NCI-H187 treated with DMSO at 0.1 percent for 48 hours (cell line): ENCODE measurements at places on chromosomes 5 and 9.

DNA sequence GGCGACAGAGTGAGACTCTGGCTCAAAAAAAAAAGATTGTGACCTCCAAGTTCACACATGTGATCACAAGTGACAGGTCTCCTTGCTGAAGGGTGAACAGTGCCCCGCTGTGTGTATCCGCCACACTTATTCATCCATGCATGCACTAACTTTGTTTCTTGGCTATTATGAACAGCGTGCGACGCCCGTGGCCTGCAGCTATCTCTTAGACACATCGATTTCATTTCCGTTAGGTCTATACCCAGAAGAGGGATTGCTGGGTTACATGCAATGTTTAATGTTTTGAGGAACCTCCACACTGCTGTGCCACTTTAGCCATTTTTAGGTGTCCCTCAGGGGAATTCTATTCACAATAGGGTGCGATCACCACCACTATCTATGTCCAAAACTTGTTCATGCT is 12.1 kb upstream of the EGFL7 start:
- DNase-seq: no peak

DNA sequence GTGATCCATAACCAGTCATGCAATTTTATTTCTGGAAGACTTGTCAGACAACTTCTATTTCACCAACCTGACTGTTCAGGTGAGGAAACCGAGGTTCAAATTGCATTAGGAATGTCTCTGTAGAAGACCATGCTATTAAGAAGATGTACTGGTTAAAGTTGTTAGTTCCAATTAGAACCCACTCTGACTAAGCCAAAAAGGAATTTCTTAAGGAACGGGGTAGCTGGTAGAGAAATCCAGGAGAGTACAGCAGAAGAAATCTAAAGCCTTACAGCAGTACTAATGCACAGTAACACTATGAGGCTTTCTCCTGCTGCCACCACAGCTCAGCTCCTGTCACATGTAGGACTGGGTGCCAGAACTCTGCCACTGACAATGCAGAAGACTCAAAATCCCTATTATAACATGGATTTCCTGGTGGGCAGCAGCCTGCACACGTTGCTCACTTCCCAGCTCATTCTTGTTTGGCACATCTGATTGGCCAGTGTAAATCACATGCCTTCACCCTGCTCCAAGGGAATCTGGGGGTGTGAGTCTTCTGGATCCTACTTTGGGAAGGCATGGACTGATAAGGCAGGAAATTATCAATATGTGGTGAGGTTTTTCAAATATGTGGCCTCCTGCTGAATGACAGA is 37.1 kb downstream of the CAST start:
- DNase-seq: no peak

GRCh38 chr5:113038714-113039113 is 62.1 kb downstream of the DCP2 start:
- no peak for DNase-seq

DNA sequence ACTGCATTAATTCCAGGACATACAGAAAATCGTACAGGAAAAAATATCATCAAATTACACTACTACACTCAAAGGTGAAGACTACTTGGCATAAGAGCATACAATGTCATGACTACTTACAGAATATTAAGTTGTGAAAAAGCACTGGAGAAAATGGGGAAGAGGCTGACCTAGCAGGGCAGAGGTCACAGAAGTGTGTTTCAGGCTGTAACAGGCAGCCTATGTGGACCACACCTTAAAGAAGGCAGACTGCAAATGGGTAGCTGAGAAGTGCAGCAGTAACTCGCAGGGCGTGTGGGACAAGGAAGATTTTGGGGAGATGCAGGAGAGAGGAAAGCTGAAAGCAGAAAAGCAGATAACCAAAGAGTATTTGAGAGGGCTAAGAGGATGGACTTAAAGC is 167.0 kb upstream of the PIK3R1 start:
- no peak for DNase-seq

DNA sequence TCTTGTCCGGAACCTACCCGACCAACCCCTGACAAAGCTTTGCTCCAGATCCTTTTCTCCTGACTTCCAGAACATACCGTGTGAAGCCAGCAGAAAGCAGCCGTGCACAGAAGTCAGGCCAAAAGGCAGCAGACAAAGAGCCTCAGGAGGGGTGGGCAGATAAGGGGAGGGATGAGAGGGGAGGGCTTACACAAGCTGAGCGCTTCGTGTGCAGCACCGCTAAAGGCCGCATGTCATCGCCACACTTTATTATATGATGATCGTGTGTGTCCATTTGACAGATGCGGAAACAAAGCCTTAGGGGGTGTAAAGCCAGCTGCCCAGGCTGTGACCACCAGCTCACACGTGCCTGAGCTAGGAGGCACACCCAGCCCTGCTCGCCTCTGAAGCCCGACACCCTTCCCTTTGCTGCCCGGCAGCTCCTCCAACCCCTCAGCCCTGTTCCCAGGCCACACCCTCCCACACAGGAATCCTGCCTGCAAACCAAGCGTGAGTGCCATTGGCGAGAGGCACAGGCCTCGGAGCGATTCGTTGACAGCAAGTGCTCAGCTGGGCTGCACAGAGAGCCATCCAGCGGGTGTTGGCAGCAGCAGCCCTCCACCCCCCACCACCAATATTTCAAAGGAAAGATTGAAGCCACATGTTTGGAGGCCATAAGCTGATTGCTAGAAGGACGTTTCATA is 170.5 kb upstream of the SMIM23 start:
- DNase-seq: no peak

DNA sequence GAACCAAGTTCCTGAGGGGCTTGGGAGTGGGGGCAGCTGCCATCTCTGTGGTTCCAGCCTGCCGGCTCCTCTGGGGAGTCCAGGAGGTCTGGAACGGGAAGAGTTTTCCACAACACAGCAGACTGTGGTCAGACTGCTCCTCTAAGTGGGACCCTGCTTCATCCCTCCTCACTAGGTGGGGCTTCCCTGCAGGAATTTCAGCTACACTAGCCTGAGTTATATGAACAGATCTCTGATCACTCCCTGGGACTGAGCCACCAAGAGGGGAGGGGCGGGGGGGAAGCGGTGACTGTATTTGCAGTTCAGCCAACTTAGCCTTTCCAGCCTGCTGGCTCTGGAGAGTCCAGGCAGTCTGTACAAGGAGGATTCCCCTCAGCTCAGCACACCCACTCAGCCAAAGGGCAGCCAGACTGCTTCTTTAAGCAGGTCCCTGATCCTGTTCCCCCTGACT is 19.4 kb downstream of the DTWD2 start:
- no peak for DNase-seq

- DNase-seq: no peak
Measured at GRCh38 chr5:142785206-142785605, 15.0 kb downstream of the ARHGAP26 start.

GRCh38 chr9:129702589-129703520 is 37.4 kb downstream of the PRRX2 start:
- DNase-seq: no peak

- no peak for DNase-seq
Measured at GRCh38 chr5:141765896-141766551, 84.0 kb upstream of the ARAP3 start.

GRCh38 chr9:101271102-101271501 is 113.7 kb downstream of the BAAT start:
- DNase-seq: no peak

GRCh38 chr9:110087605-110088004 is 120.4 kb downstream of the C9orf152 start:
- DNase-seq: peak; percentile 51

- DNase-seq: no peak
Measured at GRCh38 chr9:135602789-135603481, 36.4 kb downstream of the GLT6D1 start.

DNA sequence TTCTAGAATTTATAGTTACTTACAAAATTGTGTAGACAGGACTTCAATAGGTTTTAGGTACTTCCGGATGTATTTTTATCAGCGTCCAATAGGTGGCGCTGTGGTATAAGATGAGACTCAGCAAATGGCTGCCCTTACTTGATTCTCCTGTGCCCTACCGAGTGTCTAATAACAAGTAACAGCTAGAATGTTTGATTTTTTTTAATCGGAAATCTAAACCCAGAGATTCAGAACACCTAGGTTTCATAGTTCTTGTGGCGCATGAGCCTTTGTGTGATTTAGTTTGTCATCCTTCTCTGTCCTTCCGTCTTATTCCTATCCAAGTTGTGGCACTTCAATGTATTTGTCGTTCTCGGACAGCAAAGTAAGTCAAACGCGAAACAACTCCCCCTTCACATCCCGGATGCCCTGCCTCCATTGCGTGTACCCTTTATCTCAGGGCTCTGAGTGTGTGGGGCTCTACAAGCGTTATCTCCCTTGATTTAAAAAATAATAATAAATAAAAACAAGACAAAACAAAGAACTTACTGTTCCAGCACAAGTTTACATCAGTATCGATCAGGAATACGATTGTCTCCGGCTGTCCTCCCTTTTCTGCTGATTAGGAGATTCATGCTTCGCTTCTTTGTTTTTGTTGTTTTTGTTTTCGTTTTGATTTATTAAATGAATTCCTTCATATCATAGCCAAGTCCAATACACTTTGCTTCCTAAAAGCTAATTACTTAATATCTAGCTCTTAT is 50.7 kb upstream of the SLC30A5 start:
- DNase-seq: peak; percentile 81

DNA sequence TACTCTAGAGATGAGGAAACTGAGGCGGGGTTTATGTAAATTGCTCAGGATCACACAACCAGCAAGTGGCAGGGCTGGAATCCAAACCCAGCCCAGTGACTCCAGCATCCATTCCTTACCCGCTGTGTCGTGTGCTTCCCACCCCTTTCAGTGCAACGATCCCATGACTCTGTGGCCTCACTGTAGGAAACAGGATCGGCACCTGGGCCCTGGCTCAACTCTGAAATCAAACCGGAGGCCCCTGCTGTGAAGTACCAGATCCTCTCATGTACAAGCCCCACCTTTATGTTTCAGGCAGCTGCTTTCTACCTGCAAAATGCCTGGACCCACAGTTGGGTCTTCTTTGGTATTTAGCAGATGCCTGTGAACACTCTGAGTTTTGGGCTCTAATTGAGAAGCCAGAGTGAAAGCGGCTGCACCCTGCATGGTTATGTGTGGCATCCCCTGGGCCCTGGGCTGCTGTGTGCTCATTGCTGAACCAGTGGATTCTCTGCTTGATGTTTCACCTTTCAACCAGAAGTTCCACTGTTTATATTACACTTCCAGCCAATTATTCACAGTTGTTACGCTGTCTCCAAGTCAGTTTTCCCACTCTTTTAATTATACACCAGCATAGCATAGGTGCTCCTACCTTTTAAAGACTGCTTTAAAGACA is 36.7 kb downstream of the ABLIM3 start:
- no peak for DNase-seq

- no peak for DNase-seq
Measured at GRCh38 chr9:31799953-31800609, 584.4 kb upstream of the ACO1 start.

GRCh38 chr5:107487056-107487542 is 183.6 kb downstream of the EFNA5 start:
- DNase-seq: no peak

DNA sequence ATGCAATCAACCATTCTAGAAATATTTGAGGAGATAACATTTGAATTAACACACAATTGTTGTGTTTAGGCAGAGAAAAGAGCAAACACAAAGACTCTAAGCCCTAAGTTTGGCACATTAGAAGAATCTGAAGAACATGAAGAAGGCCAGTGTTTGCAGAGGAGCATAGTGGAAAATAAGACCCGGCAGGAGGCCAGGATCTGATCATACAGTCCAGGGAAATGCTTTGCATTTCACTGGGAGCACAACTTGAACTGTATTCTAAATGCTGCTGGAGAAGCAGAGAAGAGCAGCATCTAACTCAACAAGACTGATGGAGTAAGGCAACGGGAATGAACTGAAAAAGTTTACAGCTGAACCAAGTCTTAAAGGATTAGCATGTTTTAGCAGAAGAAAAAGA is 463.4 kb downstream of the ZNF608 start:
- no peak for DNase-seq

DNA sequence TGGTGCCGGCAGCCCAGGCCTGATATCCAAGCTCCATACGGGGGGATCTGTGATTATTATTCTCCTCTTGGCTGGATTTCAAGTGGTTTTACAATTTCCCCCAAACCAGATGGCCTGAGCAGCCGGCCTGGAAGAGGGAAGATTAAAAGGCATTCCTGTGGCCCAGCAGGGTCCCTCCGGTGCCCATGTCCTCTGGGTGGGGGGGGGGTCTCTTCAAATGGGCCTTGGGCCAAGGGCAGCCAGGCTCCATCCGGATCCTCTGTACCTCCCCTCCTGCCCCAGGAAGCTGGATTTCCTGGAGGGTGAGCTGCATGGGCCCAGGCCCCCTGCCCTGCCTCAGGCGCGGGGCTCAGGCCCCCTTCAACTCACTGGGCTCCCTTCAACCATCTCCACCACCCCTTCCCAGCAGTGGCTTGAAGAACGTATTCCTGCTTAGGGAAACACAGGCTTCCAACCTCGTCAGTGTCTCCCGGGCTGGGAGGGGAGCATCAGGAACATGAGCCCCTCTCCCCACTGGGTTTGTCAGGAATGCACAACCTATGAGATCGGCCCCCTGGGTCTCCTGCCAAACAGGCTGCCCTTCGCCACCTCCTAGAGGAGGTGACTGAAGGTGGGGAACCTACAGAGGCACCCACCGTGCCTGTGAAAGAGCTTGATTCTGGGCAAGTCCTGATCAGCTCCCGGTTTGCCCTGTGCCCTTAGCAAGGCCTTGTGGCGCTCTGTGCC is 62.9 kb upstream of the ORM1 start:
- DNase-seq: no peak

DNA sequence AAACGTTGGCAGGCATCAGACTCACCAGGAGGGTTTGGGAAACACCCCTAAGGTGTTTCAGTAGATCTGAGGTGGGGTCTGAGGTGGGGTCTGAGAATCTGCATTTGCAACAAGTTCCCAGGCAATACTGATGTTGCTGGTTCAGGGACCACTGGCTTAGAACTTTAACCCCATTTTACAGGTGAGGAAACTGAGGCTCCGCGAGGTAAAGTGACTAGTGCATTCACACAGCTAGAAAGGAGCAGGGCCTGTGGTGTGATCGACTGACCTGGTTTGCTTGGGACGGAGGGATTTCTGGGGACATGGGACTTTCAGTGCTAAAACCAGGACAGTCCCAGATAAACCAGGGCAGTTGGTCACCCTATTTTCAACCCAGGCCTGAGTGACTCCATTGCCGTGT is 81.4 kb upstream of the ZNF618 start:
- no peak for DNase-seq

DNA sequence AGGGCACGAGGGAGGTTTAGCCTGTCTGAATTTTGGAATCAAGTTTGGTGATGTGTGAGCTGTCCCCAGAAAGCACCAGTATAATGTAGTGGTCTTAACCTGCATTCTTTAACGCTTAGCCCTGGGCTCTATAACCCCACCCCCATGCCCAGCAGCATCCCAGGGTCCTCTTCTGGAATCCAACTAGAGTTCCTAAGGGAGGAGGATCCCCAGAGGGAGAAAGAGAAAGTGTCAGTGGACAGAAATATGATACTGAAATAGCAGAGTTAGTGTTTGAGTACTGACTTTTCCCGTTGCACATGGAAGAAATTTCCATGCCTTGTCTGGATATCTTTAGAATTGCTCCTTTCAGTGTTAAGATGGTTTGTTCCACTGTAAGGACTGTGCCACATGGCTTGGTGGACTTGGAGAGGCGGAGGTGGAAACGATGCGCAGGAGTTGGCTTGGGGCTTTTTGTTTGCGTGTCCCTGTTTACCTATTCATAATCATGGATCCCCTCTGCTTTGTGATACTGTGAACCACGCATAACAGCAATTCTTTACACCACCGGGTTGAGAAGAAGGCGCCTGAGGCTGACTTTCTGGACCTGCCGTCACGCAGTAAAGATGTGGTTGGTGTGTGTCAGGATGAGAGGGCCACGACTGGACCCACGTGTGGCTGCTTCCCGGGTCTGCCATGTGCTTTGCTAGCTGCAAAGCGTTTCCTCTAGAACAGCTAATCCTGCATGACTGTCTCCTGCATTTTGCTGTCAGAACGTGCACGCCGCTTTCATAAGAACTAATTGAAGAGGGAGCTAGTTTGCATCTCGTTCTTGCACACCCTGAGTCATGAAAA is 142.3 kb downstream of the SMARCA2 start:
- no peak for DNase-seq
